Posterior cingulate gyrus (tissue), 11 donors: ENCODE measurements at places on chromosomes 3 and 15.

GRCh38 chr3:196406811-196407470 is 25.3 kb downstream of the UBXN7 start:
- DNase-seq = no peak

GRCh38 chr15:74383695-74384565 is 16.5 kb upstream of the CYP11A1 start:
- no peak for DNase-seq

- no peak for DNase-seq
Measured at GRCh38 chr3:23966328-23966727, 21.2 kb downstream of the NR1D2 start.

DNA sequence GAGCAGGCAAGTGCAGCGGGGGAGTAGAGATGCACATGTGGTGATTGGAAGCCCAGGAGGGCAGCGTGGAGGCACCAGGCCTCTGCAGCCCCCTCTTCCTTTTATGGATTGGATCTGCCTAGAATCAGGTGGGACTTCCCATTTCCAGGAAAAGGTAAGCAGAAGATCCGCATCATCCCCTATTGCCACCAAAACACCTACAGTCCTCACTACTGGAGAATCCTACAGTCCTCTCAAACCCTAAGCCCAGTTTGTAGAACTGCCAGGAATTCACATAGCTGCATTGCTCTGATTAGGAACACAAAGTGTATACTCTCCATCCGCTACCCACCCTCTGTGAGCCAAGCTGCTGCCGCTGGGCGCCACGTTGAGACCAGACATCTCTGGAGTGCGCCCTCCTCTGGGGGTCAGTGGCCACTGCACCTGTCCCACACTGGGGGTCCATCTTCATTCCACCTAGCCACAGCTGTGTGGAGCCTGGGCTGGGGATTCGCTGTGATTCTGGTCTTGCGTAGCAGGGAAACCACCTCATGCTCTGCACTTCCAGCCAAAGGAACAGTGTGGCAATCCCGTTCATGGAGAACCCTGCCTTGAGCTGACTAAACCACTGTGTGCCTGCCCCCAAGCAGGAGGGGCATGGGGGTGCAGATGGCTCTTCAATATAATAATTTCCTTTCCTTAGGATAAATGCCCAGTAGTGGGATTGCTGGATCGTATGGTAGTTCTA is 88.9 kb upstream of the PTX3 start:
- no peak for DNase-seq

- no peak for DNase-seq
Measured at GRCh38 chr3:2082871-2083480, 15.7 kb upstream of the CNTN4 start.

DNA sequence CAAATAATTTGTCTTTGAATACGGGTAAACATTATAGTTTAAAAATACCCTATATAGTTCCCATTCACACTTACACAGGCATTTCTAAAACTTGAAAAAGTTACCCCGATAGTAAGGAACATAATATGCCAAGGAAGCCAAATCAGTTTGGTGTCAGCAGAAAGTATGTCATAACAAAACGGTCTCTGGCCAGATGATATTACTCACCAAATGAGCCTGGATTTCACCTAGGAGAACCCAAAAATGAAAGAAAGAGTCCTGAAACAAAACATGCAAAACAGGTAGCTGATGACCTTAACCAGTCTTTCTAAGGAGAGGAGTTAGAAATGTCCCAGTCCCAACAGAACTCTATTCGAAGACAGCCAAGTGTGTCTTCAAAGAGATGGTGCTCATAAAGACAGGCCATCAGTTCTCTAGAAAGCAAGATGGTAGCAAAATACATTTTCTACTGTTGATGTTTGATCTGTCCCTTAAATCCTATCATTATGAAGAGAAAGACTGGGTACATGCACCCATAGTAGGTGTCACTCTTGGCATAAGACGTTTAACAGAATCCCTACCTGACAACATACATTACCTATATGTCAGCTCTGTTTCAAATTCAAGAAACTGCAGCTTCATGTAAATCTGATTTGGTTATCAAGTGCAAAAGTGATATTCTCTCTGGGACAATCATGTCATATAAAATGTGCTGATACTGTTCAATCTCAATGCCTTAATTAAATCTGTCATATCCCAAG is 942.5 kb downstream of the ROBO1 start:
- no peak for DNase-seq
